Thoracic aorta (tissue), 2 donors: ENCODE measurements at places on chromosomes 4 and X.

GRCh38 chr4:36823199-36823967 is 421.2 kb upstream of the NWD2 start:
- no peak for DNase-seq

DNA sequence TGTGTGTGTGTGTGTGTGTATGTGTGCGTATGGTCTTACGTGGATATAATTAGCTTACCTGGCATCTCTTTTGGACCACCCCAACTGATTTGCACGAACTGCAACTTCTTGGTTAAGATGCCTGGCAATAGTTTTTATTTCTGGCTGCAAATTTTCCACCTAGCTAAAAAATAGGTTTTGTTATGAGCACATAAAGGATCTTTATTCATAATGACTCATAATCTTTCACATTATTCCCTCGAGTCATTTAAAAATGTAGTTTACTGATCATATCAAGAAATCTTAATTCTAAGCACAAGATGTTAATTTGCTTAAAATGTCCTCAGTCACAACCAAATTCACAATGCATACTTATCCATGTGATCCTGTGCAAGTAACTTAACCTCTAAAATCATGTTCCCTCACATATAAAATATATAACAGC is 1.5 kb downstream of the COX18 start:
- DNase-seq, result no peak

DNA sequence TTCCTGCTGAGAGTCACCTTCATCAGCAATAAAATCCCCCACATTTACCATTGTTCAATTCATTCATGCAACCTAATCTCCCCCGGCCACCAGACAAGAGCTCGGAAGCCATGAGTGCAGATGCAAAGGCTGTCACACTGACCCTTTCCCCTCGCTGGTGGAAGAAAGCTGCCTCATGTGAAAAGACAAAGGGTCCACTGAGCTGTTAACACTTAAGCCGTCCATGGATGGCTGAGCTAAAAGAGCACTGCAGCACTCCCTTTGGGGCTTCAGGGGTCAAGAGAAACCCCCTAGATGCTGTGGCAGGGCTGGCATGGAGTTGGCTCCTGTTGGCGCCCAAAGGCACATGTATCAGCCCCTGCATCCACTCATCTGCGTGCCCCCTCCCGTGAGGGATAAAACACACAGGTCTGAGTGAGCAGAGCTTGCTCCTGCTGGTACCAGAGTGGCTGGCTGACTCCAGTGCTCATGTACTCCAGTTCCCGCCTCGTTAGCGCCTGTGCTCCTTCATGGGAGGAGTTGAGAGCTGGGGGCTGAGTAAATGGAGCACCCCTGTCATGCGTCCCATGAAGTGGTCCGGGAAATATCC is 216.5 kb downstream of the PDHA2 start:
- no peak for DNase-seq

- no peak for DNase-seq
These were observed 2.8 kb downstream of the NLRP2B start for GRCh38 chrX:57677132-57677858.

GRCh38 chrX:154000051-154000450 is 19.7 kb downstream of the IRAK1 start:
- no peak for DNase-seq
